ENCODE measurements at places on chromosomes 3 and 15.

- no peak for DNase-seq
Measured at GRCh38 chr15:92158426-92158825, 235.3 kb upstream of the ST8SIA2 start.

GRCh38 chr3:183937601-183938286 is 53.1 kb upstream of the PARL start:
- DNase-seq = no peak

- DNase-seq = no peak
Measured at GRCh38 chr3:147403511-147403910, 2.8 kb downstream of the ZIC4 start.

DNA sequence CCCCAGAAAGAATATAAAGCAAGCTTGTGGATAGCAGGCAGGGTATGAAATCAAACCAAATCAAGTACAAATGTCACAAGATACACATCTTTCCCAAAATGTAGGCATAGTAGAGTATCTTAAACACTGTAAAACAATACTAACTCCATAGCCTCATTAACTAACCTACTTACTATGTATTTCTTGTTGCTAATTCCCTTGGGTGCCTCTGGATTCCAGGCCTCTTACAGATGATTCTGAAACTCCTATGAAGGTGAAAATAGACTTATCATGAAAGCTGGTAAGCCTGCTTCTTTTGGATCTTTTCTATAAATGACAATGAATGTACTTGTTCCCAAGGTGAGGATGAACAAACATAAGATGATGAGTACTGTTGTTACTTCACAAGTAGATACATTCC is 93.8 kb downstream of the FRMD5 start:
- peak; percentile 58 for DNase-seq

DNA sequence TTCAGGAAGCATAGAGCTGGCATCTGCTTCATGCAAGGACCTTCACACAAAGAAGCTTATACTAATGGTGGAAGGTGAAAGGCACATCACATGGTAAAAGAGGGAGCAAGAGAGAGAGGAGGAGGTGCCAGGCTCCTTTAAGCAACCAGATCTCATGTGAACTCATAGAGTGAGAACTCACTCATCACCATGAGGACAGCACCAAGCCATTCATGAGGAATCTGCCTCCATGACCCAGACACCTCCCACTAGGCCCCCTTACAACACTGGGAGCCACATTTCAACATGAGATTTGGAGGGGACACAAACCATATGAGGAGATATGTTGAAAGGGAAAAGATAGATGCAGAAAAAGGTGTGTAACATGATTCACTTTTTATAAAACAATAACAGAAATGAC is 48.4 kb upstream of the TLE3 start:
- no peak for DNase-seq
